ENCODE measurements at places on chromosomes 3 and 15.

DNA sequence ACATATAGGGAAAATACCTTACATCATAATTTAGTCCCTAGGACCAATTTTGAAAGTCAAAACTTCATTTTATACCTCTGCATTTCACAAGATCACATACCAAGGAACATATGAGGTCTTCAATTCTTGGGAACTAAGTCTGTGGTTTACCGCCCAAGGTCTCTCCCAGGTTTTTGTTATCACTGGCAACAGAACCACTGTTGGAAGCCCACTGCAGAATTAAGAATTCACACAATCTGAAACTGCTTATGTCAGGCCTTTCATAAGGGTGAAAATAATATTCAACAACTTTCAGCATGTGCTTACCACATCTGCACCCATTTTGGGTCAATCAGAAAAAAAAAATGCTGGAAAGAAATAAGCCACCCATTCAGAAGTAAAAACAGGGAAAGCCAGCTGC lies 107.2 kb upstream of the MME start:
- no peak overlapping the region for H3K4me3 ChIP-seq
- H3K36me3 ChIP-seq: no peaks in the 10 kb centered on the region
- no peak for DNase-seq
- H3K27me3 ChIP-seq: no peaks in the 10 kb centered on the region
- peaks cover 12% of the 10 kb centered on the region for H3K4me1 ChIP-seq

DNA sequence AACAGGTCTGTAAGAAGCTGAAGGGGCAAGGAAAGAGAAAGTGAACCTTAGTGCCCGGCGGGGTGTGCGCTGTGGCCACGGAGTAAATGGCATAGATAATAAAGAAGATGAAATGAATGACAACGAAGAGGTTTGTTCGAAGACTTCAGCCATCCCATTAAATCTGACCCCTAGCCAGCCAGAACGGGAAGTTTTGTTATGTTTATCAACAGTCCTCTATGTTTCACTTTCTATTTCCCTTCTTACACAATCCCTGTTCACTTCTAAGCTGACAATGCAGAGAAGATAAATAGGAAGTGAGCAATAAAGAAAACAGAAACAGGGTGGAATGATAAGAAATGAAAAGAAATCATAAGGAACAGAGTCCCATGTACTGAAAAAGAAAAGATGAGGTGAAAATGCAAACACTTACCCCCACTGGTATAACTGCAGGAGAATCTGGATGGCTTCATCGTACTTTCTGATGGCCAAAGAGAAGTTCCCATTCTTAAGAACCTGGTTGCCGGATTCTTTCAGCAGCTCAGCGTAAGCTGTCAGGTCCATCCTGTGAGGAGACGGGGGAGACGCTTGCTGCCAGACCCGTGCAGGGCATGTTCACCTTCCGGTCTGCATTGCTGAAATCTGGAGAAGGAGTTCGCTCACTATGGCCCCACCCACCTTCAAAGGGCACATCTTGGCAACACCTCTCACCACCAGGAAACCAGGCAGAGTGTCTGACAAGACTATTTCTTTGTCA lies 36.8 kb downstream of the TRANK1 start:
- no peaks in the 10 kb centered on the region for H3K27me3 ChIP-seq
- no peaks in the 10 kb centered on the region for H3K4me1 ChIP-seq
- H3K27ac ChIP-seq: peak overlapping the region; percentile 77
- no peak for DNase-seq

GRCh38 chr15:30043211-30043655 lies 39.5 kb upstream of the GOLGA8J start:
- no peaks in the 10 kb centered on the region for H3K36me3 ChIP-seq
- H3K4me1 ChIP-seq: no peaks in the 10 kb centered on the region
- H3K27me3 ChIP-seq: no peaks in the 10 kb centered on the region
- H3K27ac ChIP-seq: no peak overlapping the region

DNA sequence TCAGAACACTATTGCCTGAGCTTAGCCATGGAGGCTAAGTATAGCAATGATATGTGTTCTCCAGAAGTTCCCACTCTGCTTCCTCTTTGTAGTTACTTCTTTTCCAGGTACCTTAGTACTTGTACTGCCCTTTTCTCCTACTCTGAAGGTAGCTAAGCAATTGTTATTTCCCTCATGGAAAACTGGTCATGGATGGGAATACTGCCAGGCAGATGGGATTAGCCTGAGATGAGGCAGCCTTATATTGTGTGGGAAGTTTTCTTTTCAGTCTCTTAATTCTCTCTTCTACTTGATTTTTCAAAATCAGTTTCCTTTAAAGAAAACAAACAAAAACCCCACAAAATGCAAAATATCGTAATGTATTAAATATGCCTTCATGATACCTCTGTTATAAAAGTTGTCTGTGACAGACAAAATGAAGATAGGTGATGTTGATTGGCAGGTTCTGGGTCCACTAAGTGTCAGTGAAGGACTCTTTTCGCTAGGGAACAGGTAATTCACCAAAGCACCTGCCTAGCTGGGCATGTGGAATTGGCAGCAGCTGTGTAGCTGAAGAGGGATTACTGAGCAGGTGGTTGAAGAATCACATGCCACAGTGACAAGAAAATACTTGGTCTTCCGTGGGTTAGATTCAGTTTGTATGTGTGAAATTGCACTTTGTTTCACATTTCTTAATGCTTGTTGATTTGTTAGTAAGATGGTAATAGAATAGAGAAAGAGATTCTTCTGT lies 4.1 kb downstream of the ZNF609 start:
- no peak for DNase-seq
- H3K4me3 ChIP-seq: no peak overlapping the region
- H3K27ac ChIP-seq: no peak overlapping the region
- no peaks in the 10 kb centered on the region for H3K27me3 ChIP-seq
- peaks cover 8% of the 10 kb centered on the region for H3K4me1 ChIP-seq

DNA sequence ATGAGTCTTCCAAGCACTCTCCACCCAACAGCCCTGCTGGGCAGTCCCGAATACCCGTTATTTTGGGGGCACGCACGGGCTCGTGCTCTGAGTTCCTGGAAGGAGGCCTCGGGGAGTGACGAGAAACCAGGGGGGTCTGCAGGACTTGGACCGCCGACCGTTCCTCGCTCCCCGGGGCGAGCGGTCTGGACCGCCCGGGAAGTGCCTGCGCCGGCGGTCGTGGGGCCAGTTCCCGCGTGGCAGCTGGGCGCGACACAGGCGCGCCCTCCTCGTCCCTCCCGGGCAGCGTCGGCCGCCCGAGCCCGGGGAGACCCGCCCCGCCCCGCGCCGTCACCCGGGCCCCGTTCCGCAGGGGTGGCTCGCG lies 387 bp downstream of the GNB4 start:
- no peak for DNase-seq
- no peaks in the 10 kb centered on the region for H3K27me3 ChIP-seq
- peaks cover 5% of the 10 kb centered on the region for H3K4me1 ChIP-seq
- no peaks in the 10 kb centered on the region for H3K36me3 ChIP-seq
- peak overlapping the region; percentile 84 for H3K4me3 ChIP-seq
- H3K27ac ChIP-seq: peak overlapping the region; percentile 97

DNA sequence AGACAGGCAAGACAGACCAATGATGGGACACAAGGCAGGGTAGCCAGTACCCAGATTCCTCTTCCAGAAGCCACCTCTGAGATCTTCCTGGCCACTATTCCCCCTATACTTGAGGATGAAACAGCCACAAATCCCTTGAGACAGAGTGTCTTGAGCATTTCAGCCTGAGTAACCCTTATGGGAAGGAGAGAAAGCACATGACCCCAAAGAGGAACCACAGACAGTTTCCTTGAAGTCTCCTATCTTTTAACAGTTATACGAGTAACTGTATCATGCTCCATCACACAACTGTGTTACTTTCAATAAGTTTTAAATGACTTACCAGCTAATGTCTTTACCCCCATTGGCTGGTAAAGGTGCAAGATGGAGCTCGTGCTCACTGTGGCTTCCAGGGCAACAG lies 9.3 kb downstream of the VIPR1 start:
- no peak overlapping the region for H3K4me3 ChIP-seq
- DNase-seq: no peak
- H3K27ac ChIP-seq: peak overlapping the region; percentile 43
- no peaks in the 10 kb centered on the region for H3K36me3 ChIP-seq
- no peaks in the 10 kb centered on the region for H3K27me3 ChIP-seq
- H3K4me1 ChIP-seq: peaks cover 4% of the 10 kb centered on the region

DNA sequence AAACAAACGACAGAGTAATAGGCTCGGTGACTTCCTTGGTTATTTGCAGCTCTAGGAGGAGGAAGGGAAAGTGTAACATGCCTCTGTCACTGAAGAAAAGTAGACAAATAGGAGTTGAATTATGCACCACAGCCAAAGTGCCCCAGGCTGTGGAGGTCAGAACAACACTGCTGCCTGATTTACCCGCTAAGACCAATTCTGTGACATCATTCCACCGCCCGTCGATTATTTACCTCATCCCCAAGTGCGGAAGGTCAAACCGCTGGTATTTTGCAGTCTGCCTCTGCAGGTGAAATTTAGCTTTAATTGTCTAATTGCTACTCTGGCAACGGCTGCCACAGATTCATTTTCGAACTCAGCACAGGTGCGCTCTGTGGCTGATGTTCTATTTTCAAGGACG lies 106.3 kb upstream of the PRICKLE2 start:
- no peaks in the 10 kb centered on the region for H3K4me1 ChIP-seq
- peak; percentile 69 for DNase-seq
- no peaks in the 10 kb centered on the region for H3K27me3 ChIP-seq

DNA sequence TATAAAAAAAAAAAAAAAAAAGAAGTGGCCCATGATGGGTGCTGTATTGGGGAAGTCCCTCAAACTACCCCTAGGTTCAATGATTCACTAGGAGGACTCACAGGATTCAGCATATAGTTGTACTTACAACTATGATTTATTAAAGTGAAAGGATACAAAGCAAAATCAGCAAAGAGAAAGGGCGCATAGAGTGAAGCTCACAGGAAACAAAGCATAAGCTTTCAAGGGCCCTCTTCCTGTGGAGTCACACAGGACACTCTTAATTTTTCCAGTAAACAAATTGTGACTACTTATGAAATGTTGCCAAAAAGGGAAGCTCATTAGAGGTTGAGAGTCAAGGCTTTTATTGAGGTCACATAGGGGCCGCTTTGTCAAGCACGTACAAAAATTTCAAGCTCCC lies 153.7 kb upstream of the GAP43 start:
- DNase-seq: no peak
- no peak overlapping the region for H3K27ac ChIP-seq
- H3K27me3 ChIP-seq: no peaks in the 10 kb centered on the region
- no peak overlapping the region for H3K4me3 ChIP-seq
- H3K36me3 ChIP-seq: no peaks in the 10 kb centered on the region
- H3K4me1 ChIP-seq: no peaks in the 10 kb centered on the region

DNA sequence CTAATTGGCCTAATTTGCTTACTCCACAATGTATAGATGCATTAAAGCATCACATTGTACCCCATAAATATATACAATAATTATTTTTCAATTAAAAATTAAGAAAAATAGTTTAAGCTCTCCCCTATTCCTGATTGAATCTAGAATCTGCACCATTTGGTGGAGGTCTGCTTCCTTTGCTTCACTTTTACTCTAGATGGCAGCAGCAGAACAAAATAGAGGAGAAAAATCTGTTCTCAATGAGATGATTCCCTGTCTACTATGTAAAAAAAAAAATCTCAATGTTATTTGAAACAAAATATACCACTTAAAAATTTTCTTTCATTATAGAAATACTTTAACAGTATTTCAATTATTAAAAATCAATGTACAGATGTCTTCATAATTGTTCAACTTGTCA lies 109.6 kb upstream of the FXR1 start:
- H3K4me3 ChIP-seq: no peak overlapping the region
- H3K27ac ChIP-seq: no peak overlapping the region
- DNase-seq: no peak
- H3K36me3 ChIP-seq: no peaks in the 10 kb centered on the region
- H3K27me3 ChIP-seq: no peaks in the 10 kb centered on the region
- H3K4me1 ChIP-seq: no peaks in the 10 kb centered on the region

Data from breast epithelium (tissue), 4 donors.